ENCODE measurements at places on chromosomes 1 and 21.

- DNase-seq: no peak
Observed at GRCh38 chr1:74486036-74486435, 26.4 kb downstream of the LRRC53 start.

GRCh38 chr1:188668083-188668482 is 1809.6 kb downstream of the BRINP3 start:
- no peak for DNase-seq

DNA sequence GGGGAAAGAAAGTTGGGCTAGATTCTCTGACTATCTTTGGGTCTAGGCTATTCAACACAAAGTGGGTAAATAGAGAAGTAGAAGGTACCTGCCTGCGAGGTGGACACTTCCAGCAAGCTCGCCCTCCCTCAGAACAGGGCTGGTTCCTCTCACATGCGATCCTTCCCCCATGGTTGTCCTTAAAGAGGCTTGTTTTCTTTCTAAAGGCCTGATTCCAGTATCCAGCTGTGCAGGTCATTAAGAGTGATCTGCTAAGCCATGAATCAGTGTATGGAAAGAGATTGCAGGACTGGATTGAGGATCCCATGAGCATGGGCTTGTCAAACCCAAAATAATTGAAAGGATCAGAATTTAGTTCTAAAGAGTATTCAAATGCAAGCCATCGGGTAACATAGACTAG is 189.0 kb downstream of the URB2 start:
- DNase-seq: no peak

DNA sequence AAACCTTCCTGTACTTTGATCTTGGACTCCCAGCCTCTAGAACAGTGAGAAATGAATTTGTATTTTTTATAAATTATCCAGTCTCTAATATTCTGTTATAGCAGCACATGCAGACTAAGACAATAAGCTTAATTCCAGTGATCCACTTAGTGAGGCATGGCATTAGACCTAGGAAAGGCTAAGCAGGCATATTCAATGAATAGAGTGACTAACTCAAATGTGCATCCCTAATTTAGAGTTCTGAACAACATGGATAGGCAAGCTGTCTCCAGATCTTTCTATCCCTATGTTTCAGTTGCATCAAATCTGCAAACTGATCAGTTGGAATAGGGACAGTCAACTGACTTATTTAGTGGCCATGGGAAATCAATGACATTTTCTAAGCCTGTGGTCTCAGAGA is 4.3 kb upstream of the ERICH3 start:
- DNase-seq: no peak

GRCh38 chr1:62423580-62424242 is 13.1 kb upstream of the USP1 start:
- no peak for DNase-seq

DNA sequence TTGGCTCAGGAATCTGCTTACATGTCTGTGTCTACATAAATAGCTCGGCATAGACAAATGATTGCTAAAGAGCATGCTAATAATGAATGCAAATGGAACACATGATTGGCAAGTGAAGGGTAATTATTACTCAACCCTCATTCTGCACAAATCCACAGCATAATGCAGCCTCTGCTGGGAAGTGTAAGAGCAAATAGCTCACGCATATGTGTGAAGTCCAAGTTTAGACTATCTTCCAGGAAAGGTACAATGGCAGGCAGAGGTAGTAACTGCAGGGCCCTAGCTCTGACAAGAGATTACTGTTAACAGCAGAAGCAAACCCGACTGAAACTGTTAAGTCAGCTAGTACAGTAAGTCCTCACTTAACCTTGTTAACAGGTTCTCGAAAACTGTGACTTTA is 7.0 kb upstream of the IL6R start:
- DNase-seq: no peak

- no peak for DNase-seq
Observed at GRCh38 chr1:15364740-15365139, 44.9 kb upstream of the EFHD2 start.

DNA sequence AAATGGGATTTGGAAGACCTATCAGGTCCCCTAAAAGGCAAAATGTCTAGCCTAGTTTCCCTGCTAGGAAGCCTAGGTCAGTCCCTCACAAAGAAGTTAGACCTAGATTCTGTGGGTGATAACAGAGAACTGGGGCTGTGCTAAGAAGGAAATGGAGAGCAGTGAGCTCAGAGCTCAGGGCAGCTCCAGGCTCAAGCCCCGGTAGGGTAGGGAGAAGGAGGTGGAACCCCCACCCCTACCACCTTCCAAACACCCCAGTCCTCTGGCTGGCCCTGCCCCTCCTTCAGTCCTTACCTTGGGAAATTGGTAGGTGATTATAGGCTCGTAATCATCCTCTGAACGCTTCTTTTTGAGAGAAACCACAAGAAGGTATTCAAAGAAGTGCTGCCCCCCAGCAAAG is 1.1 kb downstream of the DENND2D start:
- no peak for DNase-seq

- no peak for DNase-seq
Observed at GRCh38 chr1:205636732-205637131, 4.9 kb upstream of the ELK4 start.

DNA sequence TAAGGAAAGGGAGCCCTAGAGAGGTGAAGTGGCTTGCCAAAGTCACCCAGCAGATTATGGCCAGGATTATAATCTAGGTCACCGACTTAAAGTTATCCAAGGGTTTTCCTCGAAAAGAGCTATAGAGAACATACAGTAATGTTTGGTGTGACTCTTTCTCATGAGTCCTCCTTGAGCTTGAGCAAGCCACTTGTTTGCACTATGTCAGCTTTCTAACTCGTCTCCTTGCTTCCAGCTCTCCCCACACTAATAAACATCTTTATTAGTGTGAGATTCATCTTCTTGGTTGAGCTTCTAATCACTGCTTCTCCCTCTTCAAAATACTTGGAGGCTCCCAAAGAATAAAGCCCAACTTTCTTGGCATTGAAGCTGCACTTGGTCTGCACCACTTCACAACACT is 390.0 kb upstream of the USP24 start:
- DNase-seq: no peak

DNA sequence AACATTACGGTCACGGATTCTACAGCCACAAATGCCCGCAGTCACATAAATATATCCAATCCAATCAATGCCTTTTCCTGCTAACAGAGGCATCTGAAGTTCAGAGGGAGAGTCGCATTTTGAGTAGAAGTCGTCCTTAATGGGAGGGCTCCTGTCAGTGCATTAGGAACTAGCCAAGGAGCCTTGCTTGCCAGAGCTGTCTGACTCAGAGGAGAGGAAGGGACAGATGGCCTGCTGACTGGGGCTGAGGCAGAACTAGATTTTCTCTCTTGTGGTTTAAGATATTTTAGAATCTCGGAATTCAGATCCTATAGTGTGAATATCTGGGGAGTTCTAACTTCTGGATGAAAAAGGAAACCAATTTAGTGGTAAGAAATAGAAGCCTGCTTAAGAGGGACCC is 10.6 kb downstream of the XKR8 start:
- DNase-seq: no peak

- no peak for DNase-seq
Observed at GRCh38 chr1:21857840-21858670, 46.0 kb downstream of the LDLRAD2 start.

- DNase-seq: no peak
Observed at GRCh38 chr1:30735668-30736498, 12.5 kb upstream of the MATN1 start.

DNA sequence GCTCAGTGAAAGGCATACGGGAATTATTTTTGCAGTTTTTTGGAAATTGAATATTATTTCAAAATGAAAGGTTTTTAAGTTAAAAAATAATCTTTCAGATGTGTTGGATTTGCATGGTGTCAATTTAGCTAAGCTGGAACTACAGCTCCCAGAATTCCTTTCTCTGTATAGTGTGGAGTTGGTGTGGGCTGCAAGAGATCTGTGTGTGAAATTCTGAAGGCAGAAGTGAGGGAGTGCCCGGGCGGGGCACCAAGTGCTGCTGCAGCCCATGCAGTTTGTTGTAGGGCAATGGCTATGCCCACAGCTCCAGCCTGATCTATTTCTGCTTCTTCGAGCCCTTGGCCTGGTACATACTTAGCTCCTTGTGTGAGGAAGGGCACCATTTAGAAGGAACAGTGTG is 60.5 kb upstream of the CSF1 start:
- no peak for DNase-seq

DNA sequence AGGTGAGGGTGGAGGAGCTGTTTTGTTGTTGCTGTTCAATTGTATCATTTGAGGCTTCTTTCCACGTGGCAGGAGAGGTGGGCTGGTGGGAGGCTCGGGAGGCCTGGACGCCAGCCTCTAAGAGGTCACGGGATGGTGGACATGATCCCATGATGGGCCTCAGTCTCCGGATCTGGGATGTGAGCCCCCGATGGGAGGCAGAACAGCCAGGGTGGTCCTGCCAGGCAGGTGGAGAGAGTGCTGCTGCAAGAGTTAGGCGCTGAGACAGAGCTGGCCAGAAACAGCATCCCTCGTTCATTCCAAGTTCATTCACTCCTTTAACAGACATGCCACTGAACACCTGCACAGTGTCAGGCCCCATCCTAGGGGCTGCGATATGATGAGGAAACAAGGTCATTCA is 41.1 kb upstream of the POU3F1 start:
- no peak for DNase-seq

DNA sequence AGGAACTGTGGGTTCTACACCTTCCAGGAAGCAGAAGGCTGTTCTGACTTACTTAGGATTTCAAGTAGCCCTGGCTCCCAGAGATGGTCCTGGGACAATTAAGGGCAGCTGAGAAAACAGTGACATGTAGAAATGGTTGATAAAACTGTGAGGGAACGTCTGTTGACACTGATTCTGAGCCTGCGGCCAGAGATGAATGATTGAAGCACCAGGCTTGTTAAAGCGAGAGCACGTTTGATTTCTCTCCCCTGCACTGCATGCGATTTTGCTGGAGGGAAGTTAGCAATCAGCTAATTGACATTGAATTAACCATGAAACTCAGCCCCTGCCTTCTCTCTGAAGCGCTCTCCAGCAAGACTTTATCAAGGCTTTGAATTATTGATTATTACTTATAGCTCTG is 29.9 kb upstream of the POU3F1 start:
- no peak for DNase-seq

- DNase-seq: no peak
Observed at GRCh38 chr1:47501069-47501468, 63.2 kb downstream of the FOXD2 start.

DNA sequence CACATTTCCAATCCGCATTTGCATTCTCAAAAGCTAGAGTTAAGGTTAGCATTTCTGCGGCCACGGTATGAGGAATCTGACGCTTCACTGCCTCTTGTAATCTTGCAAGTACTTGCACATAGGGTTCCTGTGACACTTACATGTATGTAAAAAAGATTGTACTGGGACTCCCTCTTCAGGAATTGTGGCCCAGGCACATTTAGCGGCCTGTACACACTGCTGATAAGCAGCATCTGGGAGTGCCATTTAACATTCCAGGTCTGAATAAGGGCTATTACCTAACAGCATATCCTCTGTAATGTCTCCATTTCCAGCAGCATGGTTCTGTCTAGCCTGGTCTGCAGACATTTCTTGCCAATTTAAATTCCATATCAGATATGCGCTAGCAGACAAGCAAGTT is 75.7 kb downstream of the AXDND1 start:
- DNase-seq: no peak

DNA sequence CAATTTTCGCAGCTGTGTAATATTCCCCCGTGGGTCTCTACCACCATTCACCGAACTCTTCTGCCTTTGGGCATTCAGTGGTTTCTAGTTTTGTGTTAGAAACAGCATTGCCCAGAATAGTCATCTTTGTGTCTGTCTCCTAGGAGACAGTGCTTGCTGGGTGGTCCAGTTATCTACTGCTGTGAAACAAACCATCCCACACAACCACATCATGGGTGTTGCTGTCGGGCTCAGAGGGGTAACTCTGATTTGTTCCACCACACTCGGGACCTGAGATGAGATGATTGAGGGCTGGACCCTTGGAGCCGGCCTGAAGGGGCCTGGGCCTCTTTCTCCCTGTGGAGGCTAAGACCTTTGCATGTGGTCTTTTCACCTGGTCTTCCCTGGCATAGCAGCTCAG is 427.2 kb upstream of the VAMP3 start:
- DNase-seq: no peak

GRCh38 chr1:205276689-205277065 is 44.9 kb downstream of the NUAK2 start:
- DNase-seq: no peak

- no peak for DNase-seq
Observed at GRCh38 chr1:156717351-156717750, 10.9 kb upstream of the METTL25B start.

DNA sequence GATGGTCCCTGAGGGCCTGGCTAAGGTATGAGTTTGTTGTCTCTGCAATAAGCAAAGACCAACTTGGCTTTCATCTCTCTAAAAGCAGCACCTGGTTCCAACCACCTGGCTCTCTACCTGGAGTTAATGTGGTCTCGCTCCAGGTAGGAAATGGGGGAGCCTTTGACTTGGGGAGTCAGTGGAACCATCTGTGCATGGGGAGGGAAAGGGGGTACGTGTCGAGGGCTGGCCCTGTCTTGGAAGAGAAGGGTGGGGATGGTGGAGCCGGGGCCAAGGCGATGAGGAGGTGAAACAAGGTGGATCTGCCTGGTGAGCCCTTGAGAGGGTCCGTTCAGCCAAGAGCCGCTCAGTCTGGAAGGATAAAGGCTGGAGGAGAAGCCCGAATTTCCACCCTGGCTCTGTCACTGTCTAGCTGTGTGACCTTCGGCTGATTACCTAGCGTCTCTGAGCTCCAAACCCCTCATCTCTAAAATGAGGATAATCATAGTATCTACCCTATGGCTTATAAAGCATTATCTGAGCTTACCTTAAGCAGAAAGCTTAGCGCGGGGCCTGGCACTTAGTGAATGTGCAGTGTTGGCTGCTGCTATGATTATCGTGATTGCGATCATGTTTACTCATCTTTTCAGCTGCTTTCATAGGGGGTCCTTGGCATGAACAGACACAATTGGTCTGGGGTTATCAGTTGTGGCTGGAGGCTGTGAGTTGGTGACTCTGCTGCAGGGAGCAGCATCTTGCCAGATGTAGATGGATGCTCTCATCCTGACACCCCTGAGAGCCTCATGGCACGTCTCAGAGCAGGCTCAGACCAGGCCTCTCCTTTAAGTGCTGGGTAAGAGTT is 78.7 kb downstream of the ACTL8 start:
- DNase-seq: no peak

- no peak for DNase-seq
Observed at GRCh38 chr1:21670956-21671902, 2.1 kb upstream of the RAP1GAP start.

DNA sequence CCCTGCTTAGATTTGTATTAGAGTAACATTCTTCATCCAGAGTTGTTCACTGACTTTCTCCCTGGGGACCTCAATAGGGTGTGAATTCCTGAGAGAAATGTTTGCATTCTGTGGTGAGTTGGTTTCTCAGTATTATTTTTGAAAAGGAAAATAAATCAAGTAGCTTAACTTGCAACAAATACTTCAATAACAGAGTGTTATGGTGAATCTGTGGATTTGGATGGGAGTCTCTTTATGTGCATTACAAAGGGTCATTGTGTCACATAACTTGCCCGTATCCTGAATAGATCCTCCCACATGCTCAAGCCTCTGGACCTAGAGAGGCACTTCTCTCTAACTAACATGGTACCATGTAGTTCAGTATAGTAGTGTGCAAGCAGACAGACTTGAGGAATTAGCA is 68.4 kb upstream of the IPO9 start:
- DNase-seq: no peak

- DNase-seq: no peak
Observed at GRCh38 chr1:36707221-36707620, 224.5 kb upstream of the CSF3R start.

Measured in activated CD4-positive, alpha-beta T cell treated with anti-CD3 and anti-CD28 coated beads, Interleukin-2, Interleukin-4, amounts not matched to agents 100 ng/mL and 50 ng/mL, durations not matched to agents 16 hours and 8 hours (primary cell).